Sigmoid colon (tissue), 7 donors: ENCODE measurements at places on chromosomes 6 and 20. TPM values are rescaled to one million over a fixed set of nuclear protein-coding genes. Genes with fewer than 3 reads are reported as not detected.

DNA sequence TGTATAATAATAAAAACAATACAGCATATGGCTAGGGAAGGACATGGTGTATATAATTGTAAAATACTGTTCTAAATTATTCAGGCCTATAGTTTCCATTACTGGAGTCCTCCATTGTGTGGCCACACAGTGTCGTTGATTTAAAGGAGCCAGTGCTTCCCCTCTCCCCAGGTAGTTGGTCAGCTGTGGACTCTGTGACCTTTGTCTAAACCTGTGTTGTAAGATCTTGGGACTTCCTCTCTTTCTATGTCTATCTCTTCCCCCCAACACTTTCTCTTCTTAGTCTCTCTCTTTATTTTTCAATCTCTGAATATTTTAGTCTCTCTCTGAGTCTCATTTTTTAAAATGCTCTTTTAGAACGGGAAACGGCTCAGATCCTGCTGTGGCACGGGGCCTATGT is 35.6 kb downstream of the BRPF3 start:
- DNase-seq, result peak; percentile 8

The LGSN gene
- polyA plus RNA-seq, result not detected

The ZSCAN23 gene
- polyA plus RNA-seq, result not detected

The TRIM15 gene
- 52.0 TPM for polyA plus RNA-seq

DNA sequence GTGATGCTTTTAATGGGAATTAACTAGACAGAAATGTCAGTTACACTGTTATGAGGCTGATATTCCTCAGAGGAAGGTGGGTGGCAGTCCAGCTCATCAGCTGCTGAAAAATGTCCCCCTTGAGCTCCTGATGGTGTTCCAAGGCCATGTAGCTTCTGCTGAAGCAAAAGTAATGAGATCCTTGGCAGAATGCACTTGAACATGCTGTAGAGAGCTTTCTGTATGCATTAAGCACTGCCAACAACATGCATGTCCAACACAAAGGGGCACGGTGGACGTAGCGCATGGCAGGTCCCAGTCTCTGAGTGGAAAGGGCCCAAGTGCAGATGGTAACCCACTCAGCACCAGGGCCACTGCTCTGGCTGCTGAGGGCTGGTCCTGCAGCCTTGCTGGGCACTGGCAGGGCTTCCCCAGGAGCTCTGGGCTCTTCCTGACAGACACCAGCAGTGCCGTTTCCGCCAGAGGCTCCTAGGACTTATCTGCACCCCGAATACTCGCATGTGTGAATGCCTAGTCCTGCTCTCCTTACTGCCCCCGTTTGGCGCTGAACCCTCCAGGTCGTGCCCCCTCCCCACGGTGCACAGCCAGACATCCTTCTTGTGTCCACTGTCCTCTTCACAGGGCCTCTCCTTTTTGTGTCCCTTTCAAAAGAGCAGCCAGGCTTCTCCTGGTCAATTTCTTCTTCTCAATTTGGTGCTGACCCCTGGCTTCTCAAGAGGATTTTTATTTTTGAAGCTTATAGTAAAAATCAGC is 18.6 kb upstream of the SYNDIG1 start:
- DNase-seq, result no peak

The PHF3 gene
- 15.8 TPM for polyA plus RNA-seq
